ENCODE measurements at places on chromosomes 5 and 9.

DNA sequence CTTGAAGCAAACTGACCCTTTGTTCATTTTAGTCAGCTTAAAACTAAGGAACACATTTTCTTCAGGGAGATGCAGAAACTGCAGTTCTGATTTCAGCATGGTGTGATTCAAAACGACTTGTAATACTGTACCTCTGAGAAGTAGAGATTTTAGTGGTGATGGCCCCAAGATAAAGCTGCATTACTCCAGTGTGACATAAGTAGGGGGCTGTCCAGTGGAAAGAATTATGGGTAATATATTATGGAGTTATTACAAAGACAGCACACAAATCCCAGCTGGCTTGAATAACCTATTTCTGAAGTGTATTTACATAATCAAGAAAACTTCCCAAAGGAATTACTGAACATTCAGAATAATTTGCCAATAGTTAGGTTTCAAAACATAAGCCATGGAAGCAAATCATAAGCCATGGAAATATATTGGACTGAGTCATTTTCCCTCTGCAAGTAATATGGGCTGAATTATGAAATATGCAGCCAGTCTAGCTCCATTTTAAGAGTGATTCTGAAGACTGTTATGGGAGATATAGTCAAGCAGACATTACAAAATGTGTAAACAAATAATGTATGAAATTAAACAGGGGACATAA lies 133.7 kb upstream of the FBXL17 start:
- DNase-seq, result no peak

DNA sequence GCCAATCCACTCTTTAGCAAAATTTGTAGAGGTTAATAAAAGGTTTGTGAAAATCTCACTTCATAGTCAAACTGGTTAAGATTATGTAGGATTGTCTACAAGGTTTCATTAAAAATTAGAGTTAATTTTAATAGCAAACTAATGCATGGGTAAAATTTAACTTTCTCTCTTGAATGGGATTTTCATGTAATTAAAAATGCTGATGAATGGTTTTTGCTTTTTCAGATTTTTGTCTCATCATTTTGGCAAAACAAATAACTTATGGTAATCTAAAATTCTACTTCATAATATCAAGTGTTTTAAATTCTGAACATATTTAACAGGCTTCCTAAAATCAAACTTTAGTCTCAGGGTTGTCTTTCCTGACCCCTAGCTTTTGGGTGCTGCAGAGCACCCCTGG lies 113.8 kb upstream of the FAM174A start:
- DNase-seq, result no peak

DNA sequence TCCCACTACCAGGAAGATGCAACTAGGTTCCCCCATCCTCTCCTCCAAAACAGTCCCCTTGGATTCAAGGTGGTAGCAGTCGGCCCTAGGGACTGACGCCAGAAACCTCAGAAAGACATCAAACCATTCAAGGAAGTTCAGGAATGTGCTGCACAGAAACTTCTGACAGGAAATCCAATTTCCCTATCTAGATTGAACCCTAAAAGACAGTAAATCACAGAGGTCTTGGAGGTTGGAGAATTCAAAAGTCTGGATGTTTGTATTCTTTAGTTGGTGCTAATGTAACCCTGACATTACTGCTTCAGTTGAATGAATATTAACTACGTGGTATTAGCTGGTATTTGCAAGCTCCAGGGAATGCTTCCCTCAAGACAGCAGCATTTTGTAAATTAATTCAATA lies 125.3 kb downstream of the SYK start:
- no peak for DNase-seq

- DNase-seq, result no peak
These were observed 31.6 kb upstream of the UBAC1 start for GRCh38 chr9:135992486-135993408.

DNA sequence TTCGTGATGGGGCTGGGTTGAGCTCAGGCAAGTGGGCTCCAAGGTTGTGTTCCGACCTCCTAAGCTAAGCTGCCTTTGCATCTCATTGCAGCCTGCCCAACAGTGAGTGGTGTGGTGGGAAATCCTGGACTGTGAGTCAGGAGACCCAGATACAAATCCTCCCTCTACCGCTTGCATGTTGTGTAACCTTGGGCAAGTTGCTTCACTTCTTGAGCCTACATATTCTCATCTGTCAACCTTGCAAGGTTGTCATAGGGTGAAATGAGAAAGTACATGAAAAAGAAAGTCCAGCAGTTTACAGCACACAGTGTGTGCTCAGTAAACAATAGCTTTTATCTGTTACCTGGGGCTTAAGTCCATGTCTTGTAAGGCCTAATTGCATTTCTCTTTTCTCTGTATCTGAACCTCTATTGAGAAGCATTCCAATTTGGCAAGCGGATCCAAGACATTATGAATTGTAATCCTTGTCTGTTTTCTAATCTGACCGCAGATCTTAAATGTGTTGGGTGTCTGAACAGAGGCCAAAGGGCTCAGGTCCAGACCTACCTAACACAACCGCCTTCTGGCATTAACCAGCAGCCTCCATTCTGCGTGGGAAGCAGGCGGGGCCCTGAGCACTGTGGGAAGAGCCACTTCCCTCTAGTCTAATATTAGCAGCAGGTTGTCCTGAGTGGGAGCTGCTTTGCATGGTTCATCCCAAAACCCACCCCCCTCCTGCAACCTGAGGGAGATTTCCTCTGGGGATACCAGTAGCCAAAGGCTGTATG lies 1.8 kb upstream of the GALNT12 start:
- DNase-seq, result no peak

DNA sequence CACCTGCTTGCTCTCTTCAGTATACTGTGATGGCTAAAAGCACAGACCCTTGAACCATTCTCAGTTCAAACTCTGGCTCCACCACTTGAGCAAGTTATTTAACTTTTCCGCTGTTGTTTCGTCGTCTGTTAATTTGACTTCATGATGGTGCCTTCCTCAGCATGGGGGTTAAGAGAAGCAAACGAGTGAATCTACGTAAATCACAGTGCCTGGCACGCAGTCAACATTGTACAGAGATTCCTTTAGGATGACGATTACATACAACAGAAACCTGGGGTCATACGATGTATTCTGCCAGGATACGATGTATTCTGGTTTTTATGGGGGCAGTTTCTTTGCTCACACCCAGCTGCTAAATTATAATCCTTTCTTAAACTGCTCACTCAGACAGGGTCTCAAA lies 515.6 kb downstream of the CCDC171 start:
- DNase-seq, result no peak

DNA sequence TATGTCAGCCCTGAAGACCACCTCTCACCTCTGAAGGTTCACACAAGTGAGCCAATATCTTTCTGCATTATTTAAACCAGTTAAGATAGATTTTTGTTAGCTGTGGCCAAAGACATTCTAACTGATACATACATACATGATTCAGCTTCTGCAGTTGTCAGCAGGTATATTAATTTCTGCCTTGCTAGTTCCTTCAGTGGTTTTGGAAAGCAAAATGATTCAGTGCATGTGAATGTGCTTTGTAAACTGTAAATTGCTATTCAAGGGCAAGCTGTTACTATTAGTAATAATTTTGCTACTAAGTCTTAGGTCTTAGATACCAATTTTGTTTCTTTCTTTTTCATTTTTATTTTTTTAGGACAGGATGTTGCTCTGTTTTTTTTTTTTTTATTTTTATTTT lies 89.2 kb upstream of the ERBIN start:
- no peak for DNase-seq

DNA sequence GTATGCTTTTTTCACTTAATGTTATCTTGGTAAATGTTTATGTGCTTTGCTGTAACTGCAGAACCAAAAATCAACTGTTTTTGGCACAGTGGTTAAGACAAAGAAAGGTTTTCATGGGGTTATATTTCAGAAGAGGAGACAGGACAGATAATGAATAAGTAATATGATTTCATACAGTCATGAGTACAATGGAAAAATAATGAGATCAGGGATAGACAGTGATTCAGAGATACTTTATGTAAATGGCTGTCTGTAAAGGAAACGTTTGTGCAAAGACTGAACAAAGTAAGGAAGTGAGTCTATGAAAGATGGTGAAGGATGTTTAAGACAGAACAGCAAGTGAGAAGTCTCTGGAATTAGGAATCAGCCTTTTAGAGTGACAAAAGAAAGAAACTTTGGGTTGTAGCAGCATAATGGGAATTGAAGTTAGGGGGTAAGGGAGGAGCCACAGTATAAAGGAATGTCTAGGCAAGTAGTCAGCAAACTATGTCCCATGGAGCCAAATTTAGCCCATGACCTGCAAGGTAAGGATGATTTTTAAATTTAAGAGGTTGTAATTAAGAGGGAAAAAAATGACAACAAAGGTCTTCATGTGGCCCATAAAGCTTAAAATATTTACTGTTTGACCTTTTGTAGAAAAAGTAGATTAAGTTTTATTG lies 55.0 kb downstream of the TNPO1 start:
- DNase-seq, result no peak

DNA sequence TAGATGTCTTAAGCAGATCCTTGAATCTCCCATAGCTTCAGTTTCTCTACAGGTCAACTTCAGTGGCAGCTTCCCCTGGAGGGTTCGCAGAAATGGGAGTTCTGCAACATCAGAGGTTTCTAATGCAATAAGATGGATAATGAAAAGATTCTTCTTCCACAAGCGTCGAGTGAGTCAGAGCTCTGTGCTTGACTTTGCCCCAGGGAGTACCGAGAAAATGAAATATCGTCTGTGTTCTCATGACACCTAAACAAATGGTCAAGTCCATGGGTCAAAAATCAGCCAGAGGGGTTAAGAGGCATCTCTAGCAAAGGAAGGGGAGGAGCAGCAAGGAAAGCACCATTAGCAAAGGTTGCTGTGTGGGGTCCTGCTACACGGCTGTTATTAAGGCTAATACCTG lies 3.2 kb upstream of the ADRA1B start:
- DNase-seq, result no peak

DNA sequence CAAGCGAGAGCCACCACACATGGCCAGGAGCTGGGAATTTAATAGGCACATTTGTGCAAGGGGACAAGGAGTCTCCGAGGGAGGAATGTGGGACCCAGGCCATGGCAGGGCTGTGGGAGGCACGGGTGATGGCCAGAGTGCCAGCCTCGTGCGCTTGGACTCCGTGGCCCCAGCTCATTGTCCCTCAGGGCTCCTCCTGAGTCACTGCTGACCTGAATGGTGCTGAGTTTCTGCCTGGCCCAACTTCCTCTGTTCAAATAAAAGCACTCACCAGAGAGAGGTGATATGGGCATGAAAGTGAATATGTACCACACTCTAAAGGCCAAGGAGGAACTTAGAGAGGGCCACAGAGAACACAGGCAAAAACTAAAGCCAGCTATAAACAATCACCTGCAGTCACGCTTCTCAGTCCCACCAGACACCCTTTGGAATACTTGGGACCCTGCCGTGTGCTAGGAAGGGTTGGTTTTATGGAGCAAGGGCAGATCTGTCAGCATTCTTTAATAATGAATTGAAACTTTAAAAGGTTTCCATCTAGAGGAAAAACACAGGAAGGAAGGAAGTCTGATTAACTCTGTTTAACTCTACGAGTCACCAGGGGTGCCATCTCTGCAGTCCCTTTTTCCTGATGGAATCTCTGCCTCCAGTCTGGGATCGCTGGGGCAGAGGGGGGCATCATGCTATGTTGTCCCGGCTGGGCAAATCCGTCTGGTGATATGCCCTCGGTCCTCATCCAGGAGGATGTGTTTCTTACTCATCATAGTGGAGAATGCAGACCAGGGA lies 25.1 kb upstream of the UBE2QL1 start:
- no peak for DNase-seq

DNA sequence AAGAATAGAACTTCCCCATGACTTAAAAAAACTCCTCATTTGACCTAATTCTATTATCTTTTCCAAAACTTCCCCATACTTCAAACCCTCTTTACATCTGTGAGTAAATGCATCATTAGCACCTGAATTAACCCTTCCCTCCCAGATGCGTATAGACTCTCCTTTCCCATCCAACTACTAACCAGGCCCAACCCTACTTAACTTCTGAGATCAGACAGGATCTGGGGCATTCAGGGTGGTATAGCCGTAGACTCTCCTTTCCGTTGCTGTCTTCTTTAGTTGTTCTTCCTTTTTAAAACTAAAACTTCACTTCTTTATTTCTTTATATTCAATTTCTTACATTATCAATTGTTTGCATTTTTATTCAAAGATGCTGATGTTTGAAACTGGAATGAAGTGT lies 165.2 kb downstream of the SLCO4C1 start:
- no peak for DNase-seq

- DNase-seq, result no peak
These were observed 18.0 kb downstream of the RXRA start for GRCh38 chr9:134344068-134344799.

DNA sequence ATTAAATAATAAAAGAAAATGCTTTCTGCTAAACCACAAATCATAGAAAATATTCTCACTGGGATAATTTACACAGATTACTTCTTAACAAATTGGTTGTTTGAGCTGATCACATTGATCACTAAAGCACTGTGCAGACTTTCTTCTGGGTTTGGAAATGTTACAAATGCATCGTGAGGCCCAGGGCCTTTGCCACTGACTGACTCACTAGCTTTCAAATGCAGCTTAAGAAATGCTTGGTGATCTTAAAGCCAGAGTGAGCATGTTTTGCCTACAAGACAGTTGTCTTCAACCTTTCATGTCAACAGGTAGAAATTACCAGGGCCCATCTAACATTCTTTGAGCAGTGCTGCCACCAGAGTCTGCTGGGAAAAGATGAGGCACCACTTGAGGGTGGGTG lies 252.3 kb upstream of the ADRA1B start:
- no peak for DNase-seq

GRCh38 chr5:151058891-151059489 lies 21.8 kb downstream of the TNIP1 start:
- no peak for DNase-seq

GRCh38 chr9:70049236-70049635 lies 5.6 kb downstream of the MAMDC2 start:
- DNase-seq, result no peak

- no peak for DNase-seq
These were observed 21.3 kb upstream of the SLC6A19 start for GRCh38 chr5:1180096-1180495.

GRCh38 chr5:54180630-54181031 lies 129.7 kb downstream of the ARL15 start:
- no peak for DNase-seq

- DNase-seq, result no peak
These were observed 153.4 kb downstream of the OLFM1 start for GRCh38 chr9:135240871-135241311.

DNA sequence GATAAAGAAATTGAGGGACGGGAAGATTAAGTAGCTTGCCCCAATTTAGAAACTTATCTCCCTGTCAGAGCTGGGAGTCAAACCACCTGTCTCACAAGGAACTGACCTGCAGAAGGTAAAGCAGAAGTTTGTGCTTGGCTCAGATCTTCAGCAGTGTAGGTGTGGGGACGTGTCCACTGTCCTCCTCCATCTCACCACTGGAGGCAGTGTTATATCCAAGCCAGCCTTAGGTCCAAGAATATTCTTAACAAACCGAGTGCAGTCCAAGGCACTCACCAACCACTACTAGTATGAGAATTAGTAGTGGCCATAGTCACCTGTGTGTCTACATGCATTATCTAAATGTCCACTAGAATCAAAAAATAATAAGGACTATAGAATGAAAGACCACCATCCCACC lies 86.3 kb upstream of the IRX1 start:
- no peak for DNase-seq
